Iris pigment epithelial cell (primary cell): ENCODE measurements at places on chromosomes 12 and 14.
A peak's percentile ranks its signal among the peaks of the same experiment; 100 is the strongest.

DNA sequence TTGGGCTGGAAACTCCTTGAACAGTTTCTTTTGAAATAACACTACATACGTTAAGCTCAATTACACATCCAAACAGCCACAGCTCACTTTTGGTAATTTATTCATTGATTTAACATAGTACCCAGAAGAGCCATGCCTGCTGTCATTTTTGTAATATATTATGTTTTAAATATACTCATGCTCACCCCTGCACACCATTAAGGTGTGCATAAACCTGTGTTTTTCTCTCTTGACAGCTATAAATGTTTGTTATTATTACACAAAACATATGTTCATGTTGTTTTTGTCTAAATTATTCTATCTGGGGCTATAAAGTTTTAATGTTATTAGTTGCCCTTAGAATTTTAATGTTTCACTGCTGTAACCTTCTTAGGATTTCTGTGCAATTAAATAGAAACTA lies 296.1 kb downstream of the AKAP6 start:
- DNase-seq: no peak

- no peak for DNase-seq
Observed at GRCh38 chr14:100658181-100658886, 68.4 kb upstream of the DLK1 start.

DNA sequence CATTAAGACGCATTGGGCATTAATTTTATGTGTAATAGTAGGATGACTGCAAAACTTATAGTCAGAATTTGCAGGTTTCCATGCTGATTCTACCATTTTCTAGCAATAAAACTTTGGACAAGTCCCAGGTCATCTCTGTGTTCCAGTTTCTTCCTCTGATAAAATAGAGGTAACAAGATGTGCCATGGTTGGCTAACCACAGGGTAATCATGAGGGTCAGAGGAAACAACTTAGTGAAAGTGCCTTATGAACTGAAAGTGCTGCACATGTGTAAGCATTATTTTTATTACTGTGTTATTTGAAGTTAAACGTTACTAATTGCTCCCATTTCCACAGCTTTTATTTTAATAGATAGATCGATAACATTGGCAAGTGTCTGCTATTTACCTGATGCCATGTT lies 21.1 kb downstream of the SMCO2 start:
- DNase-seq: no peak

- no peak for DNase-seq
Observed at GRCh38 chr12:83365317-83365716, 678.6 kb downstream of the TMTC2 start.

DNA sequence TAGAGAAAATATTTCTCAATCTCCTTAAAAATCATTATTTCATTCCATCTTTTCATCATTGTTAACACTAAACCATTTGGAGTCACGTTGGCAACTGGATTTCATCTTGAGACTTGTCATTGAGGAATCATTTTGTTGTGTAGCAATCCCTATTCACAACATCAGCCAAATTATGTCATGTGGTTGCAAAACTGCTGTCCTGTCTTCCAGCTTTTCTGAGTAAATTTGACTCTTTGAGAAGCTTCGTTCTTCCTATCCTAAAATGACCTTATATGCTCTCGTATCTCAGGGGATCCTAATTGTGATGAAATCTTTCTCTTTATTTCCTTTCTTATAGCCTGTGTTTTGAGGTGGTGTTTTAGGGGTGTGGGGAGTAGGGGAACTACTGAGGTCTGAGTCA lies 30.6 kb upstream of the KICS2 start:
- DNase-seq: peak; percentile 75

- peak; percentile 80 for DNase-seq
Observed at GRCh38 chr12:10190558-10191388, 11.9 kb downstream of the TMEM52B start.

DNA sequence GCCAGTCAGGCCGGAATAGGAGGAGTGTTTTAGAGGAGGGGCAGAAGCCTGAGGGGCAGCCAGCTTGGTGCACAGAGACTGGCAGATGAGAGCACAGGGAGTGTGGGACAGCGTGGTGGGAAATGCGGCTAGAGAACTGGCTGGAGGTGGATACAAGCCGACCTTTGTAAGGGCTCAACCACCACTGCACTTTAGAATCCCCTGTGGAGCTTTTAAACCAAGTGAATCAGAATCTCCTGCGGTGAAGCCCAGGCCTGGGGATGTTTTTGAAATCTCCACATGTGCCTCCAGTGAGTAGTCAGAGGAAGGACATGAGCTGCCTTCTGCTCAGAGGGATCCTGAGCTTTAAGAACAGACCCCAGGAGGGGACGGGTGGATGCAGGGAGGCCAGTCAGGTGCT lies 10.9 kb upstream of the PCED1B start:
- DNase-seq: peak; percentile 31

DNA sequence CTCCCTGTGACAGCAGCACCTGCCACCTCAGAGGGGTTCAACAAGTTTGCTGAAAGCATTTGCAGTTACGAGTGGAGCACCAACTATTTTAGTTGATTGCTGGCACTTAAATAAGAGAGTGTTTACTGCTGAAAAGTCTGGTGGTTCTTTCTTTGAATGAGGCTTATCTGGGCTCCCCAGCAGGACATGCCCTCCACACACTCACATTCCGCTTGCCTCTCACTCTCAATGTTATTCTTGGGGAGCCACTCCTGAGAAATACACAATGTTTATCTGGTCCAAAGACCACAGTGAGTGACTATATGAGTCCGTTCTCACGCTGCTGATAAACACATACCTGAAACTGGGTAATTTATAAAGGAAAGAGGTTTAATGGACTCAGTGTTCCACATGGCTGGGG lies 31.9 kb downstream of the NT5DC3 start:
- DNase-seq: no peak

GRCh38 chr12:86600664-86601231 lies 344.6 kb upstream of the MGAT4C start:
- DNase-seq: no peak

- peak; percentile 92 for DNase-seq
Observed at GRCh38 chr14:50532502-50533240, at the start of gene MAP4K5. Gene MAP4K5 (minus strand): TSS chr14:50532569. CDS start chr14:50532049, 520 bp downstream.

DNA sequence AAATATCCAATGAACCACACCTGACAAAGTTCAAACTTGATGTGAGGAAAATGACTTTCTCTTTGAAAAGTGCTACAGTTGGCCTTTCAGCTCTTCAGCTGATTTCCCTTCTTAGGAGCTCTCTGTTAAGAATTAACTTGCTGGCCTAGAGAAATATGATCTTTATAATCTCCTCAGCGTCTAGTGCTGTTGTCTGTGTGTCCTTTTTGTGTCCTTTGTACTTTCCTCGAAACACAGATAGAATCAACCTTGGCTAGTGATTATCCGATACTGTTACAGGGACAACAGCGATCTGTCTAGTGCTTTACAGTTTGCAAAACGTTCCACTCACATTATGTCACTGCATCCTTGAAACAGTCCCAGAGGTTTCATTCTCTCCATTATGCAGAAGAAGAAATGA lies 162.8 kb upstream of the RMST start:
- DNase-seq: no peak

DNA sequence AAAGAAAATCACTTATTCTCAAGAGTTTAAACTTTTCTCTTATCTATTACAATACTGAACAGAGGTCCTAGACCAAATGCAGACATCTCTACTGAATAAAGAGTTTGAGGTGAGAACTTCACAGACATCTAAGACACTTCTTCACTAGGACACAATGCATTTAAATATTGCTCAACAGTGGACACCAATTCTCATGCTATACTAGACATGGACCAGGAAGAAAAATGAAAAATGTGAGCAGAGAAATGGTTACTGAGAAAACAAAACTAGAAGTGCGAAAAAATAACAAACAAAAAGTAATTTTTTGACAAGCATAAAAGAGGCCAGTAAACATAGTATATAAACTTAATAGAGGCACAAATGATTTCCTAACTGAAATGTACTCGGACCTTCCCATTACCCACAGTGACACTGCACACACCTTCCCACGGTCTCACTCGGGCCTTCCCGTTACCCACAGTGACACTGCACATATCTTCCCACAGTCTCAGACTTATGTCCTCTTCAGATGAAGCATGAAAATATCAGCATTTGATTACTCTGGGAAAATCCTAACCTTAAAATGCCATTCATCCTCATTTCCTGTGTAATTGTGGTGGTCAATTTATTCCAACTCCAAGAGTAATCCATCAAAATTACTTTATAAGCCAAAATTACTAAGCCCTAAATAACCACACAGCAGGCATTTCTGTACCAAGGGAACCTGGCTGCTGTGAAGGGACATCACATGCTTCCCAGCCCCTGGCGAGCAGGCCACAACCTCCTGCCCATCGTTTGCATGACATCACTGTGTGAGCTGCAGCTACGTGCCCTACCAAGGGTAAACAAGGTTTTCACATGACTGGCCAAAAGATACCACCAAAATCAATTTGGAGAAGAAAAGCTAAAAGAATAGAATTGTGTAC lies 6.4 kb downstream of the SLC15A4 start:
- DNase-seq: peak; percentile 83

DNA sequence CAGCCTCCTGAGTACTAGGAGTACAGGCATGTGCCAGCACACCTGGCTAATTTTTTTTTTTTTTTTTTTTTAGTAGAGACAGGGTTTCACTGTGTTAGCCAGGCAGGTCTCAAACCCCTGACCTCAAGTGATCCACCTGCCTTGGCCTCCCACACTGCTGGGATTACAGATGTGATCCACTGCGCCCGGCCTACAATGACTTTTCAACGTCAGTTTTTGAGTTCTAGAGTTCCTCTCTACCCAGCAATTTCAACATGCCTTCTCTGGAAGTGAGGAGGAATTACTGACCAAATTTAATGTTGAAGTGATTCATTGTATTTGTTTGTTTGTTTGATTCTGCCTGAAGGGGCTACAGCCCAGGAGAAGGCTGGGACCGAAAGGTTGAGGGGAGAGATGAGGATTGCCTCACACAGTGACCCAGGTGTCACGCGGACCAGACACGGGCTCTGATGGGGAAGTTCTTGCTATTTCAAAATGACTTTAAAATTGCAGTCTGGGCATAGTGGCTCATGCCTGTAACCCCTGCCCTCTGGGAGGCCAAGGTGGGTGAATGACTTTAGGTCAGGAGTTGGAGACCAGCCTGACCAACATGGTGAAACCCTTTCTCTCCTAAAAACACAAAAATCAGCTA lies 8.6 kb upstream of the DENR start:
- no peak for DNase-seq

- DNase-seq: no peak
Observed at GRCh38 chr14:20760950-20761349, 7.3 kb upstream of the EDDM3B start.

GRCh38 chr12:96495155-96495554 lies 5.8 kb downstream of the CFAP54 start:
- DNase-seq: no peak

- DNase-seq: peak; percentile 27
Observed at GRCh38 chr14:77344377-77344996, 23.7 kb downstream of the GSTZ1 start.

GRCh38 chr12:109880938-109881337 lies 597 bp upstream of the GLTP start:
- DNase-seq: no peak

- DNase-seq: peak; percentile 95
Observed at GRCh38 chr14:51674294-51675002, 22.7 kb downstream of the FRMD6 start.

GRCh38 chr12:62426089-62426488 lies 40.5 kb upstream of the MON2 start:
- DNase-seq: peak; percentile 45

GRCh38 chr12:75479963-75480461 lies 543 bp upstream of the GLIPR1 start:
- peak; percentile 74 for DNase-seq

GRCh38 chr14:76015668-76016067 lies 30.1 kb downstream of the IFT43 start:
- no peak for DNase-seq

DNA sequence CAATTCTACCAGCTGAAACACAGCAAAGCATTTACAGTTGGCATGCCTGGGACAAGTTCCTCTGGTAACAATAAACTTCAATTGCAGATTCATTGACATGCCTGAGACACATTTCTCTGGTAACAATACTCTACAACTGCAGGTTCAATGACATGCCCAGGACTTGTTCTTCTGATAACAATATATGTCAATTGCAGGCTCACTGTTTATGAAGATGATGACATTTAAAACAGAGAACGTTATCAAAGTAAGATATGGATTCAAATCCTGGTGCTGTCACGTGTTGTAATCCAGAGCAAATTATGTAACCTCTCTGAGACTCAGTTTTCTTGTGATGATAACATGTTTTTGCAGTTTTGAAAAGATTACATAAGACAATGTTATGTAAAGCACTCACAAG lies 20.5 kb downstream of the KITLG start:
- peak; percentile 39 for DNase-seq

DNA sequence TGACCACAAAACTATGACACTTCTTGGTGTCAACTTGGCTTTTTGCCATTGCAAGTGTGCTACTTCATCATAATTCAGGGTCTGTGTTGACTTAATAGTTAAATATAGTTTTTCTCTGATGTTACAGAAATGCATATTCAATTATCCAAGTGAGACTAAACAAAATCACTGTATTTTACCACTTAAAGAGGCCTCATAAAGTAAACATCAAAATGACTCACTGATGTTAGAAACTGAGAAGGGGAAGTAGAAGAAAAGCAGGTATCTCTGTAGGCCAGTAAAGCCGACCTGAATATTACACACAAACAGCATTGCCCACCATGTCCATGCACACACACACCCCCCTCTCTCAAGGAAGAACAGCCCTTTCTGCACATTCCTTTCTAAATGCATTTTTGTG lies 55.4 kb downstream of the RPAP3 start:
- peak; percentile 22 for DNase-seq

DNA sequence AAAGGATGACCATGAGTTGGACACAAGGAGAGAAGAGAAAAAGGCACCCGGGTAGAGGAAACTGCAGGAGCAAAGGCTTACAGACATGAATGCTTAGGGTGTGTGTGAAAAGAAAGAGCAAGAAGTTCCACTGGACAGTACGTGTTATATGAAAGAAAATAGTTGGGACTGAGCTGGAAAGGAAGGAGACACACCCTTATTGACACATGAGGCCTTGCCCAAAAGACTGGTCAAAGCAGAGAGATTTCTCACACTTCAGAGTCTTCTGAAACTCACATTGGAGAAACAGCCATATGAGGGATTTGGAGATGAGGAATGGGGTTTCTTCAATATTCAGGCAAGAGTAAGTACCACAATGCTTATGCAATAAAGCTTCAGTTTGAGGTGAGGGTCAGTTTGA lies 56.0 kb downstream of the TTC9 start:
- no peak for DNase-seq

DNA sequence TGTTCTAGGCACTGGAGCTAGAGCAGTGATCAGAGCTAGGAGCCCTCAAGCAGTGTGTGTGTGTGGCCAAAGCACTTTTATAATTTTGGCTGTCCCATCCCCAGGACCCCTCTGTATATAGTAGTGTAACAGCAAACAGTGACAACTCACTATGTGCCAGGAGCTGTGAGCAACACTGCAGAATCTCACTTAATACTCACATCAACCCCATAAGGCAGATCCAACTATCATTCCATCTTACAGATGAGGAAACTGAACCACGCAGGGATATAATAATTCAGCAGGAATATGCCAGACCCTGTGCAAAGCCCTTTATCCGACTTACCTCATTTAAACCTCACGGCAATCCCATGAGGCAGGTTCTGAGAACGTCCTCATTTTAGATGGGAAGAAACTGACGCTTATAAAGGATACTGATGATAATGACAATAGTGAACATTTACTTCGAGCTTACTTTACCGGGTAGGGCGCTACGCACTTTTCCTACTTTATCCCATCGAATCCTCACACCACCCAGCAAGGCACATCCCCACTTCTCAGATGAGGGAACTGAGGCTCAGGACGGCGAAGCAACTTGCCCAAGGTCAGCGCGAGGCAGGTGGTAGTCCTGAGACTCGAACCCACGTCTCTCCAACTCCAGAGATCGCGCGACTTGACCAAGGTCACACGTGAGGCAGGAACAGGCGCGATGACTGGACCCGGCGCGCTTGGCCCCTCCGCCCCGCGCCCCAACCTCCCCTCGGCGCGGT lies 687 bp downstream of the RAB35 start:
- no peak for DNase-seq
